Central memory CD4-positive, alpha-beta T cell (primary cell): ENCODE measurements at places on chromosomes 3 and 15.

DNA sequence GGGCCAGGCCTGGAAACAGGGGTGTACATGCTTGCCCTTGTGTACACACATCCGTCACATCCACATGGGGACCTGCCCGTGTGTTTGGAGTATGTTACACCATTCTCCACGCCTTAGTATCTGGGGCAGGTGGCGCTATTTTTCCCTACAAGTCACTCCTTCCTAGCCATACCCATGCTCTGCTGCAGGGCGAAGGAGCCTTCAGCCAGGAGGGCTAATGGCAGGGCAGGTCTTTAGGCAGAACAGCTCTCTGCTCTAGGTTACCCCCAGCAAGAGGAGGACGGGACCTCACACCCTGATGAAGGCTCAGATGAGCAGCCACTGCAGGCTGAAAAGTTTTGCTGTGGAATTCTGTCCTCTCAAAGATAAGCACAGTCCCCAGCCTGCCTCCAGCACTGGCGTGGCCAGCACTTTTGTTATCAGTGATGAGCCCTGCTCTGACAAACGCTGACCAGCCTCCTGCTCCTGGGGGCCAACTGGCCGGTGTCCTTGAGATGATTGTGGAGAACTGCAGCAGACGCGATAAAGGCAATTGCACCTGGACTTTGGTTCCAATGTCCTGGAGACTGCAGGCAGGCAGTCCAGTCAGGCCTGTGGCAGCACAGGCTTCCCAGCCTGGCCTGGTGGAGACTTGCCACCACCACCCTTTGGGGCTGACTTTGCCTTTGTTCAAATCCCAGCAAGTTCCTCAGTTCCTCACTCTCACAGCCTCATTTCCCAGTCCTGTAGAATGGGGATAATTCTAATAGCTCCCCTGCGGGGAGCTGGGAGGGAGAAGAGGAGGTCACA, 19.8 kb upstream of the PIGZ start:
- DNase-seq: no peak

- DNase-seq: no peak
Measured at GRCh38 chr15:49814709-49815108, 193.9 kb downstream of the DTWD1 start.

GRCh38 chr15:66638377-66638776, 63.7 kb upstream of the SMAD6 start:
- DNase-seq: no peak

- DNase-seq: no peak
Measured at GRCh38 chr3:76231258-76231657, 445.9 kb upstream of the ZNF717 start.

- no peak for DNase-seq
Measured at GRCh38 chr3:69342074-69342473, 43.8 kb downstream of the FRMD4B start.

GRCh38 chr3:180594631-180595558, 7.1 kb upstream of the TTC14 start:
- DNase-seq: no peak

- no peak for DNase-seq
Measured at GRCh38 chr3:41907330-41908073, 54.4 kb downstream of the ULK4 start.

GRCh38 chr3:10392244-10392643, 71.3 kb upstream of the SEC13 start:
- no peak for DNase-seq
